PC-9 (cell line): ENCODE measurements at places on chromosomes 3 and 15.

DNA sequence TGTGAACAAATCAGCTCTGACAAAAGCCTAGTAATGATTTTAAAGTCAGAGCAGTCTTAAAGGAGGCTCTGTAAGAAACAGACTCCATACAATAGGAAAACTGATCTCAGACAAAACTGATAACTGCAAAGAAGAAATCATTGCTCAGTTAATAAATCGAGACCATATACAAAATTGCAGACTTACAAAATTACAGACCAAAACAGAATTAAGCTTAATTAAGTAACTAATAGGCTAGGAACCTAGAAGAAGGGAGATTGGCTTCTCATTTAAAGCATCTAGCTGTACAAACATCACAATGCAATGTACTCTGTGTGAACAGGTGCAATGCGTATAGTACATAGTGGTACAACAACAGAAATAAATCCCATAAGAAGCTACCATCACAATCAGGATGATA, 46.3 kb downstream of the ZBTB20 start:
- DNase-seq = no peak

GRCh38 chr3:101781166-101781565, 2.2 kb downstream of the NXPE3 start:
- no peak for DNase-seq

- peak; percentile 68 for DNase-seq
Observed at GRCh38 chr15:70488002-70488605, 275.3 kb downstream of the UACA start.

- DNase-seq = no peak
Observed at GRCh38 chr15:31412824-31413223, 86.2 kb downstream of the KLF13 start.

DNA sequence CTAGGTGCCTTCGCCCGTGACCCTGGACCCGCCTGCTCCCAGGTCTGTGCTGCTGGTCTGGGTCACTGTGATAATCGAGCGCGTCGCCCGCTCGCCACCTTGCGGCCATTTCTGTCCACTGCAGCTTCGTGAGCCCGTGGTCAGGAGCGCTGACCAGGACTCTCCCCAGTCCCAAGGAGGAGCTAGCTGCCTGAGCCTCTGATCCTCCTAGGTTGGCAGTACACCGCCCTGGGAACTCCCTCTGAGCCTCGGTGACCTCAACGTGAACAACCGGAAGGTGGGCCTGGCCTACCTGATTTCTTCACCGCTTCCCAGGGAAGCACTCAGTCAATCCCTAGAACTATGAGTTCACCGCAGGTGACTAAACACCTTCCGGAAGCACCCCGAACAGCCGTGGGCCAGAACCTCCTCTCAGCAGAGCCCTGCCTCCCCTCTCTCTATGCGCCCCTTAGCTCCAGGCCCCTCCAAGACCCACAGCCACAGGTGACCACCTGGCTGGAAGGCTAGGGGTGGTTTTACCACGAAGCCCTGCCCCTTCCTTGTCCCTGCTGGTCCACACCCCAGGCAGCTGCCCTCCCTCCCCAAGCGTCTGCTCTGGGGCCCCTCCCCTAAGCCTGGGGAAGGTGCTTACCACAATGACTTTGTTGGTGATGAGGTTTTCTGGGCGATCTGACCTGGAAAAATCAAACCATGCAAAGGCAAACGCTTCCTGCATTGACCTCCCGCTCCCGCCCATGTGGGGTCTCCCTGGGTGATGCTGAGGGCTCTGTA, 9.7 kb downstream of the PLA2G4D start:
- peak; percentile 86 for DNase-seq

DNA sequence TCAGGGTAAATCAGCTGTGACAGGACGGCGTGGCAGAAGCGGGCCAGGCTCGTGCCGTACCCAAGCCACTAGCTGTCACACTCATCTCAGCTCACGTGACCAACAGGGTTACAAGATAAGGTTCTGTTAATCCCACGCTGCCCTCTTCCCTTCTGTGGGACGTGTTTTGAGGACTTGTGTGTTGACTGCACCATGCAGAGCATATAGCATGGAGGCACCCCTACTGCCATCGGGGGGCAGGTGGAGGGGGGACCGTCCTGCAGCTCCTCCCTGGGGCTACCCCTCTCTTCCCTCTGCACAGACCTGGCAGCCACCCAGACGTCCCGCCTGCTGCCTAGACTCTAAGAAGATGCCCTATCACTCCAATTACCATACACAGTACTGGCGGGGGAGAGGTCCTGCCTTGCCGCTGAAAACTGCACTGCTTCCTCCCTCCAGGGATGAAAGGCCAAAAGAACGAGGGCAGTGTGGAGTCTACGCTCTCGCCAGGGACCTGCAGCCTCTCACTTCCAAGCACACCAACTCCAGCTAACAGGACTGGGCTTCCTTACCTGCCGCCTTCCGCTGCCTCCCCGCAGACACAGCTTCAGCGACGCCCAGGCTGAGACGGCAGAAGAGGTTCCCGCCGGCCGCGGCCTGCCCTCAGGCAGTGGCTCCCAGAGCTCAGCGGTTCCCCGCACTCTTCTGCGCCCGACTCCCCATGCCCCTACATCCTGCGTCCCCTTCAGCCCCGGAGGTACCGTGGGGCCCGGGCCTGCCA, at the start of gene TNK2:
TSS of gene TNK2 (minus strand) at position 618 of the 760 bp plus-strand sequence. CDS start 19,963 bp downstream, outside the sequence.
- peak; percentile 47 for DNase-seq
